Effector memory CD8-positive, alpha-beta T cell (primary cell): ENCODE measurements at places on chromosomes 1 and 21.

- no peak for DNase-seq
- peaks cover 15% of the 10 kb centered on the region for H3K27me3 ChIP-seq
- no peak overlapping the region for H3K4me3 ChIP-seq
- peaks cover 10% of the 10 kb centered on the region for H3K4me1 ChIP-seq
- no peaks in the 10 kb centered on the region for H3K36me3 ChIP-seq
- H3K27ac ChIP-seq = no peak overlapping the region
These were observed 253.1 kb upstream of the IRF2BP2 start for GRCh38 chr1:234862944-234863515.

- H3K4me1 ChIP-seq = no peaks in the 10 kb centered on the region
- no peak overlapping the region for H3K27ac ChIP-seq
- DNase-seq = no peak
- no peak overlapping the region for H3K4me3 ChIP-seq
These were observed 7.1 kb upstream of the SFT2D2 start for GRCh38 chr1:168218658-168219057.

DNA sequence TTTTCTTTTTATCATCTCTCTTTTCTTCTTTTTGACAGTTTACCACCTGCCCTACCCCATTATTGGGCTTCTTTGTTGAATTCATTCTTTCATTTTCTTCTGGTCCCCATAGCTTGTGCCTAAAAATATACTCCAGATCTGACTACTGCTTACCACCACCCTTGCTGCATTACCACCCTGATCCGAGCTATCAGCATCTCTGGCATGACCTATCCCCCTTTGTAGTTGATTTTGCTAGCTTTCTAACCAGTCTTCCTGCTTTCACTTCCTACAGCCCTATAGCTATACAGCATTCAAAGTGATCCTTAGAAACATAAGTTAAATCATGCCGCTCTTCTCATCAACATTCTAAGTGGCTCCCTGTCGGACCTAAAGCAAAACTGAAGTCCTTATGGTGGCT is 59.4 kb upstream of the MPC2 start:
- no peak for DNase-seq
- no peak overlapping the region for H3K27ac ChIP-seq
- peaks cover 21% of the 10 kb centered on the region for H3K36me3 ChIP-seq
- H3K4me1 ChIP-seq = peaks cover 2% of the 10 kb centered on the region
- H3K4me3 ChIP-seq = no peak overlapping the region

DNA sequence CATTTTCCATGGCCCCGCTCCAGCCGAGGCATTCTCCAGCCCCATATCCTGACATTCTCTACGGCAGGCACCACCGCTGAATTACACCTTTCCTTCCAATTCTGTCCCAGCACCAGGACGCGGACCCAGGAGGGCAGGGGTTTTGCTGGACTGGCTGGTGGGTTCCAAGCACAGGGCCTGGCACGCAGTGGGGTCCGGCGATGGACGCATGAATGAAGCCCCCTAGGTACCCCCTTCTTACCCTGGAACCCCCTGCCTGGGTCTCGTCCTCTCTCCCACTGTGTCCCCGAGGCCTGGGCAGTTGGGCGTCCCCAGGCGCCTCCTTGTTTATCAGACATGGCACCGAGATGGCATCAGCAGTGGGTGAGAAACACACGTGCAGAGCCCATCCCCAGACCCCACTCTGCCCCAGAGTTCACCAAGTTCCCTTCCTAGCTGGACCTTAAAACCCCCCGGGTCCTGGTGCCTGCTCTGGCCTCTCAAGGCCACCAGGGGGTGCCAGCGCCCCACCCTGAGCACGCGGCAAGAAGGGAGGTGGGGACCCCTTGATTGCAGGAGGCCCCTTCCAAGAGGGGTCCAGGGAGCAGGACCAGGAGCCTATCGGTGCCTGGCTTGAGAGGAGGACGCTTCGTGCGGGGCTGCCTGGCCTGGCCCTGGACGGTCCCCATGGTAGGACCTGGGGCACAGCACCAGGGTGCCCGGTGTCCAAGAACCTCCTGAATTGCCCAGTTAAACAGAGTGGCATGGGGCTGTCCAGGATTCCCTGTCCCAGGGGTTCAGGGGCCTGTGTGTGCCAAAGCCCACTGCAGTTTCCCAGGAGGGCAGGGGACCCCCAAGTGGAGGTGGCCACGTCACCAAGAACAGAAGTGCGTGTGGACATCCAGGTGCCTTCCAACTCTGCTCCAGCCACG is 46.1 kb downstream of the MEGF6 start:
- peak; percentile 35 for DNase-seq
- H3K4me1 ChIP-seq = no peaks in the 10 kb centered on the region
- no peaks in the 10 kb centered on the region for H3K36me3 ChIP-seq
- H3K4me3 ChIP-seq = no peak overlapping the region

DNA sequence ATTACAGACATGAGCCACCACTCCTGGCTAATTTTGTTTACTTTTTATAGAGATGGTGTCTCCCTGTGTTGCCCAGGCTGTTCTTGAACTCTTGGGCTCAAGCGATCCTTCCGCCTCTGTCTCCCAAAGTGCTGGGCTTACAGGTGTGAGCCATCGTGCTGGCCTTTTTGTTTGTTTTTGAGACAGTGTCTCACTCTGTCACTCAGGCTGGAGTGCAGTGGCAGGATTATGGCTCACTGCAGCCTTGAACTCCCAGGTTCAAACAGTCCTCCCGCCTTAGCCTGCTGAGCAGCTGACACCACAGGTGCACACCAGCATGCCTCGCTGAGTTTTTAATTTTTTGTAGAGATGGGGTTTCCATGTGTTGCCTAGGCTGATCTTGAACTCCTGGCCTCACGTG is 49.1 kb downstream of the ADARB1 start:
- no peak overlapping the region for H3K4me3 ChIP-seq
- no peak for DNase-seq
- H3K36me3 ChIP-seq = peaks cover 6% of the 10 kb centered on the region
- H3K4me1 ChIP-seq = peaks cover 23% of the 10 kb centered on the region

DNA sequence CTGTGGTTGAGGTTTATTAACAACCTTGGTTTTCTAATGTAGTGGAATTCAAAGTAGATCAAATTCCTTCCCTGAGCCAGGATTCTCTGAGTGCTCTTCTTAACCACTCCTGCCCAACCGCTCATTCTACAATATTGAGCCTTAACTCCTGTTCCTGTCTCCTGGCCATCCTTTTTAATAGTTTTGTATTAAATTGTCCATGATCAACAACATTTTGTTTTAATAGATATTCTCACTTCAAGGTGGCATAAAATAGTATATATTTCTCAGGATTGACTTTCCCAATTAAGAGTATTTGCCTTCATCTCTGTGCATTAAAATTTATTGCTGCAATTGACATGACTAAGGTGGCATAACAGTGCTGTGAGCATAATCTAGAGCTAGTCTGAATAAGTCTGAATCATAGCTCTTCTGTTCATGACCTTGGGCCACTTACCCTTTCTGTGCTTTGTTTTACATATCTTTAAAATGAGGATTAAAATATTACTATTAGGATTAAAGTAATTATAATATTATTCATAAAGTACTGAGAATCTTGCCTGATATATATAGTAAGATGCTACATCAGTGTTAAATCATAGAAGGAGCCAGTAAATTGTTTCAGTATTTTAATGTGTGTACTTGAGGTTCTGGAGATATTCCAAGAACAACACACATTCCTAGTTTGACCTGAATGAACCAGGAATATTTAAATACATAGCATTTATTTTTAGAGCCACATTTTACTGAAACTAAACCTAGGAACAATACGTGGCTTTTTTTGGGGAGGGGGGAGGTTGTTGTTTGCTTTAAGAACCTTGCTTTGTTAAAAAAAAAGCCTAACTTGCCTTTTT is 76.4 kb downstream of the ADGRL2 start:
- no peak overlapping the region for H3K27ac ChIP-seq
- no peaks in the 10 kb centered on the region for H3K36me3 ChIP-seq
- no peaks in the 10 kb centered on the region for H3K4me1 ChIP-seq
- no peak overlapping the region for H3K4me3 ChIP-seq
- H3K27me3 ChIP-seq = no peaks in the 10 kb centered on the region
- DNase-seq = no peak

DNA sequence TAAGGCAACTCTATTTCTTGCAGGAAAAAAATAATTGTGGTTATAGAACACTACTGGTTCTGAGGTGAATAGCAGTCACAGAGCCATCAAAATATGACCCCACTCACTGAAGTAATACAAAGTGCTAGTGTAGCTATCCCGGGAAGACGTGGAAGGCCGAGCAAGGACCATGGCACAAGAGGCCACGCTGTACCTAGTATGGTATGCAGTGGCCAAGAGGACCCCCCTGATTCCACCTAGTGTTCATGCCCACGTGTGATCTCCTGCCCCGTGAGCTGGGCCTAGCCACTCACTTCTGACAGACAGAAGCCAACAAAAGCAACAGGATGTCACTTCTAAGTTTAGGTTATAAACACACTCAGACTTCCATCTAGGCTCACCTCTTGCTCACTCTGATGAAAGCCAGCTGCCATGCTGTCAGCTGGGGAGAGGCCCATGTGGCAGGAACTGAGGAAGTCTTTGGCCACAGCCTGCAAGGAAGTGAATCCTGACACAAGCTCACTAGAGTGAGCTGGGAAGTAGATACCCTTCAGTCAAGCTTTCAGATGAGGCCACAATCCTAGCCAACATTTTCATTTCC is 21.7 kb upstream of the LSS start:
- peak overlapping the region; percentile 75 for H3K27ac ChIP-seq
- DNase-seq = no peak
- H3K4me3 ChIP-seq = no peak overlapping the region
- peaks cover 75% of the 10 kb centered on the region for H3K36me3 ChIP-seq

DNA sequence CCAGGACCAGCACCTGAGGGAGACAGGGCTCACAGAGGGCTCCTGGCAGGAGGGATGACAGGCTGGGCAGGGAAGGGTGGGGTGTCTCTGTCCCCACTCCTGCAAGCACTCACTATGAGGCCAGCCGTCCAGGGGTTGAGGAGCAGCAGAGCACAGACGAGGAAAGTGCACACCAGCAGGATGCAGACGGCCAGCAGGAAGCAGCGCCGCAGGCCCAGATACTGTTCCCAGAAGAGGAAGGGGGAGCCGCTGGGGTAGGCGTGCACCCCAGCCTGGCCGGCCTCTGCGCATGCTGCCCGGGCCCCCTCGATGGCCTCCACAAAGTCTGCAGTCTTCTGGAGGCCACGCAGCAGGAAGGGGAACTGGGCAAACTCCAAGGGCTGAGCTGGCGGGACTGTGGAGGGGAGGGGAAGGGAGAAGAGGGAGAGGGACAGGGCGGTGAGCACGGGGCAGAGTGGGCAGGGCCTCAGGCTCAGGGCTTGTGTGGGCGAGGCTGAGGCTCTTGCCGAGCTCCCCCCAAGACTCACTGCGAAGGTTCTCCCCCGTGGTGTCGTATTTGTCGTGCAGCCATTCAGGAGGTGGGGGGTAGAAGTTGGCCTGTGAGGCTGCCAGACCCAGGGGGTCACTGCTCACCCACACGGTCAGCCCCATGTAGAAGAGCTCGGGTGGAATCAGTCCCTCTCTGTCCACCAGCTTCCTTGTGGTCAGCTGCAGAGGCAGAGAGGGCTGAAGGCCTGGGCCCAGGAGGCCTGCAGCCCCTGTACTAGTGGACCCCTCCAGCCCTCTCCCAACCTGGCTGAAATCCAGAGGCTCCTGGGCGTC is 16.5 kb downstream of the PTCH2 start:
- peaks cover 11% of the 10 kb centered on the region for H3K36me3 ChIP-seq
- no peak overlapping the region for H3K4me3 ChIP-seq

DNA sequence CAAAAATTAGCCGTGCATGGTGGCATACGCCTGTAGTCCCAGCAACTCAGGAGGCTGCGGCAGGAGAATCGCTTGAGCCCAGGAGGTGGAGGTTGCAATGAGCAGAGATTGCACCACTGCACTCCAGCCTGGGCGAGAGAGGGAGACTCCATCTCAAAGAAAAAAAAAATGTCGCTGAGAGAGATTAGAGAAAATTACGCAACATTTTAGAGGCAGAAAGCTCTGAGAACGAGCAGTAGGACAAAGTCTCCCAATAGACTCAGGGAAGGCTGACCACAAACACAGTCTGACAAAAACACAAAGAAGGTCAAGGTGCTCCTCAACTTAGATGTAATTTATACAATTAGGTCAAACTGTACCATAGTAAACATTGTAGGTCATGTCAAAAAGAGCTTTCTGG is 367.6 kb upstream of the ZRANB2 start:
- H3K4me1 ChIP-seq = no peaks in the 10 kb centered on the region
- no peaks in the 10 kb centered on the region for H3K27me3 ChIP-seq
- no peak overlapping the region for H3K4me3 ChIP-seq
- H3K36me3 ChIP-seq = no peaks in the 10 kb centered on the region
- no peak overlapping the region for H3K27ac ChIP-seq

DNA sequence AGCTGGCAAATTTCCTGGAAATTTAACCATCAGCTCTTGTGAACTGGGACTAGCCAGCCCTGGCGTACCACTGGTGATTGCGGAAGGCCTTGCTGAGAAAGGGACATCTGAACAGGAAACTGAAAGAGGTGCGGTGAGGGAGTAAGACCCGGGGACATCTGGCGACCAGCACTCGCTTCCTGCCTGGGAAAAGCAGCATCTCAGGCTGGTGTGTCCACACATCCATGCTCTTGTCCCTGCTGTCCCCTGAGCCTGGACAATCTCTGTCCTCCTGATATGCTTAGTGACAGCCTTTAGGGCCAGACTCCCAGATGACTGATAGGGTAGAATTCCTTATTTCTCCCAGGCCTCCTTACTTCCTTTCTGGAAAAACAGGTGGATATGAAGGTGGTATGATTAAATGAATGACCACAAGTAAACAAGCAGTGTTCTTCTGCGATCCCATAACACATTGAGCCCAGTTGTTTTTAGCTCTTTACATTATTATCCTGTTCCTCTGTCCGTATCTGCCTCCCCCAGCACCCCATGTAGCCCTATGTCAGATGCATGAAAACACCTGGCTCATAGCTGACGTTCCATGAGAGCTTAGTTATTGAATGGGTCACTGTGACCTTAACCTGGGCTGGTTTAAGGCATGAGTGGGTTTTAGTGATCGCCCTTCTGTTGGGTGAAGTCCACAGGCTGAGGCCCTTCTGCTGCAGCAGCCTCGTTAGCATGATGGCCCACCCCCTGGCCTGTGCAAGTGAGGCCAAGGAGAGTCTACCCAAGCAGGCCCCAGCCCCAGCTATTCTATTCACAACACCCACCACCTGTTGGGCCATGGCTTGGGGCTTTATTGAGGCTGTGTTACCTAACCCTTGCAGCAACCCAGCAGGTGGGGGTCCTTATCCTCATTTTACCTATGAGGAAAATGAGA is 76.1 kb upstream of the GADD45A start:
- peaks cover 11% of the 10 kb centered on the region for H3K27me3 ChIP-seq
- H3K4me1 ChIP-seq = peaks cover 5% of the 10 kb centered on the region
- H3K4me3 ChIP-seq = no peak overlapping the region
- H3K27ac ChIP-seq = no peak overlapping the region
- H3K36me3 ChIP-seq = no peaks in the 10 kb centered on the region

DNA sequence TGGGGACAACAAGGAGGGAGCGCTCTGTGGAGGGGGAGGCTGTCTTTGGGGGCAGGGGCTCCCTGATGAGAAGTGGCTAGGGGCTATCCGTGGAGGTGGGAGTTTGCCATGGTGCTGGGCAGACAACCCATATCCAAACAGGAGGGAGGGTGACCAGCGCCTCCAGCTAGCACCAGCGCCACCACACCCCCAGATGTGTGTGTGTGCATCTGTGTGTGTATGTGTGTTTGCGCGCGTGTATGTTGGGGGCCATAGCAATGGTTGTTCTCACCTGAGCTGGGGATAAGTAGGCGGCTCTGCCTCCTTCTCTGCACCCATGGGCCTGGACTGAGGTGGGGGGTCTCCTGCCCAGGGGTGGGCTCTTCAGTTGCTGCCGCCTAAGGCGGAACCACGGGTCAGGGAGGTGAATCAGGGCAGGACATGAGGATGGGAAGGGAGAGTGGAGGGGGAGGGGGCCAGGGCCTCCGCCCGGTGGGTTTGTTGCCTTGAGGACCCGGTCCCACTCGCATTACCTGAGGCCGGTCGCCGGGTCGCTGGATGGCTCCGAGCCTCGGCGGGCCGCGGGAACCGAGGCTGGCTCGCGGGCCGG is 345 bp downstream of the HPCAL4 start:
- no peak for DNase-seq
- H3K4me1 ChIP-seq = peaks cover 14% of the 10 kb centered on the region
- peak overlapping the region; percentile 78 for H3K4me3 ChIP-seq
- peaks cover 7% of the 10 kb centered on the region for H3K36me3 ChIP-seq
- H3K27ac ChIP-seq = peak overlapping the region; percentile 80
